Activated CD4-positive, alpha-beta memory T cell treated with anti-CD3 and anti-CD28 coated beads for 36 hours (primary cell): ENCODE measurements at places on chromosomes 5 and 9. TPM values are rescaled to one million over a fixed set of nuclear protein-coding genes. Genes with fewer than 3 reads are reported as not detected.

DNA sequence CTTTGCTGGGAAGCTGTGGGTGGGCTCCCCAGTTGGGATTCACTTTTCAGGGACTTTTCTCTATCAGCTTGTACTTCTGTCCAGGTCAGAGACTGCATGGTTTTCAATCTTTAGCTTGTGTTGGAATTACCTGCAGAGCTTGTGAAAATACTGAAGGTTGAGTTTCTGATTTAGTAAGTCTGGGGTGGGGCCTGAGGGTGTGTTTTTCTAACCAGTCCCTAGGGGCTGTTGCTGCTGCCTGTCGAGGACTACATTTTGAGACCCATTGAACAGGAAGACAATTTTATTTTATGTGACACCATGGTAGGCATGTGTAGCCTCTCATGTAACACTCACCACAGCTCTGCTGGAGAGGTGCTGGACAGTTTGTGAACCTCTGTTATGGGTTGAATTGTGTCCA is 14.7 kb upstream of the MLANA start:
- H3K4me3 ChIP-seq = no peak overlapping the region
- no peaks in the 10 kb centered on the region for H3K36me3 ChIP-seq
- no peaks in the 10 kb centered on the region for H3K27me3 ChIP-seq

GRCh38 chr9:77980622-77981021 is 51.0 kb downstream of the GNAQ start:
- no peak overlapping the region for H3K27ac ChIP-seq
- H3K27me3 ChIP-seq = no peaks in the 10 kb centered on the region
- H3K4me3 ChIP-seq = no peak overlapping the region
- DNase-seq = no peak

DNA sequence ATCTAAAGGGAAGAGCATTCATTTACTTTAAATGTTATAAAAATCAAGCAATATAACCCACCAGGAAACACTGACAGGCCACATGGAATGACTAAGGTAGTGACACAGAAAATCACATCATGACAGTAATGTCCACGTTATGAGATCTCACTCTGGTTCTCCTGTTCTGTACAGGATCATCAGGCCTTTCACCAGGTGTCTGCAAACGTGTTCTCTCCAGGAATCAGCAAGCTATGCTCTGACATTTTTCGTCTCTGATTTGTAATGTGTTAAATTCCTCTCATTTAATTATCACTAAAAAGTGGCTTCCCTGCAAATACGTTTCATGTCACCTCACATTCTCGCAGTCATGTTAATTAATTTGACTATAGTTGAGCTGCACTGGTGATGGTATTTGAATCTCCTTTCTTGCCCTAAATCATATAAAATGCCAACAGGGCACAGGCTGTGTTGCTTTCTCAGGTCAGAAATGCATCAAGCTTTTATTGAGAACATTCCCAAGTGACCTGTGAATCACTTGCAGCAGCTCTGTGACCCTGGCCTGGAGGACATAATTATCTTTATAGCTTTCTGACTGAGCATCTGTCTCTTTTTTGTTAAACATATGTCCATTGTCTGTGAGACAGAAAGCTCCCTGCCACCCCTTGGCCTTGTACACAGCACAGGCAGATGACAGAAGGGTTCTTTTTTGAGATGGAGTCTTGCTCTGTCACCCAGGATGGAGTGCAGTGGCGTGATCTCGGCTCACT is 196.2 kb downstream of the DIRAS2 start:
- H3K27ac ChIP-seq = no peak overlapping the region
- H3K27me3 ChIP-seq = peaks cover 15% of the 10 kb centered on the region
- H3K4me1 ChIP-seq = no peaks in the 10 kb centered on the region
- H3K4me3 ChIP-seq = no peak overlapping the region
- H3K36me3 ChIP-seq = no peaks in the 10 kb centered on the region

Gene SLC22A5
- 2.8 TPM for total RNA-seq

- no peaks in the 10 kb centered on the region for H3K36me3 ChIP-seq
- no peak overlapping the region for H3K4me3 ChIP-seq
- H3K4me1 ChIP-seq = no peaks in the 10 kb centered on the region
- H3K27ac ChIP-seq = no peak overlapping the region
- no peaks in the 10 kb centered on the region for H3K27me3 ChIP-seq
- no peak for DNase-seq
Observed at GRCh38 chr9:81137976-81138568, 551.3 kb downstream of the TLE1 start.

- DNase-seq = no peak
- H3K36me3 ChIP-seq = no peaks in the 10 kb centered on the region
- no peaks in the 10 kb centered on the region for H3K4me1 ChIP-seq
Observed at GRCh38 chr5:67639313-67639712, 442.7 kb upstream of the CD180 start.

DNA sequence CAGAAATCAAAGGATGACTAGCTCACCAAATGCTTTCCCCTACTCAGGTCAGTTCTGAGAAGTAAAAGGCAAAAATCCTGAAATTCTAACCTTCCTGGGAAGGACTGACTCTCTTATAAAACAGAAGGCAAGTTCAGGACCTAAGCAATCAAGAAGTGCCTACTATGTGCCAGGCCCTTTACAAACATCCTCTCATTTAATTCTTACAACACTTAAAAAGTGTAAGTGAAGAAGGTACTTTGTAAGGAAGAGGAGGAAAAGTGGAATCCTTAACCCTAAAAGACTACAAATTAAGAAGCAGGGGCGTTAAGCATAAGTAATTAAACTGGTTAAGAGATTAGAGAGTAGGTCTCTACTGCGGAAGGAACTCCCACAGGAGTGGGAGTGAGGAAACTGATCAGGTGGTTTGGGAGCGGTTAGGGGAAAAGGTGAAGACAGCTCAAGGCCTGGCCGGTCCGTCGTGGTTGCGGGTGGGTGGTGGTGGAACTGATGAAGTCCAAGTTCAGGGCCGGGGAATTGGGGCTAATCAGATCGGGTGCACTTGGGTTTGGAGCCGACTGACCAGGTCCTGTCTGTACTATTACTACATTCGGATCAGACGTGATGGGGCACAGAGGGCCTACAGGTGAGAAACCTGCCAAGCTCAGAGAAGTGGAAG is 839 bp downstream of the MED27 start:
- H3K4me3 ChIP-seq = peak overlapping the region; percentile 91
- no peaks in the 10 kb centered on the region for H3K27me3 ChIP-seq
- peak overlapping the region; percentile 79 for H3K27ac ChIP-seq
- DNase-seq = peak; percentile 20

- H3K27me3 ChIP-seq = peaks cover 3% of the 10 kb centered on the region
- no peak within 1 kb of the TSS for H3K27ac ChIP-seq
- peaks cover 14% of the 10 kb centered on the region for H3K4me1 ChIP-seq
- H3K36me3 ChIP-seq = no peaks in the 10 kb centered on the region
Observed at GRCh38 chr5:170388818-170389549, at the start of gene KCNMB1. KCNMB1 (minus strand) TSS chr5:170389367; CDS start chr5:170385447, 3,920 bp downstream.

GRCh38 chr5:168312606-168313295 is 21.3 kb downstream of the WWC1 start:
- no peaks in the 10 kb centered on the region for H3K36me3 ChIP-seq
- H3K4me1 ChIP-seq = no peaks in the 10 kb centered on the region
- H3K27me3 ChIP-seq = no peaks in the 10 kb centered on the region

DNA sequence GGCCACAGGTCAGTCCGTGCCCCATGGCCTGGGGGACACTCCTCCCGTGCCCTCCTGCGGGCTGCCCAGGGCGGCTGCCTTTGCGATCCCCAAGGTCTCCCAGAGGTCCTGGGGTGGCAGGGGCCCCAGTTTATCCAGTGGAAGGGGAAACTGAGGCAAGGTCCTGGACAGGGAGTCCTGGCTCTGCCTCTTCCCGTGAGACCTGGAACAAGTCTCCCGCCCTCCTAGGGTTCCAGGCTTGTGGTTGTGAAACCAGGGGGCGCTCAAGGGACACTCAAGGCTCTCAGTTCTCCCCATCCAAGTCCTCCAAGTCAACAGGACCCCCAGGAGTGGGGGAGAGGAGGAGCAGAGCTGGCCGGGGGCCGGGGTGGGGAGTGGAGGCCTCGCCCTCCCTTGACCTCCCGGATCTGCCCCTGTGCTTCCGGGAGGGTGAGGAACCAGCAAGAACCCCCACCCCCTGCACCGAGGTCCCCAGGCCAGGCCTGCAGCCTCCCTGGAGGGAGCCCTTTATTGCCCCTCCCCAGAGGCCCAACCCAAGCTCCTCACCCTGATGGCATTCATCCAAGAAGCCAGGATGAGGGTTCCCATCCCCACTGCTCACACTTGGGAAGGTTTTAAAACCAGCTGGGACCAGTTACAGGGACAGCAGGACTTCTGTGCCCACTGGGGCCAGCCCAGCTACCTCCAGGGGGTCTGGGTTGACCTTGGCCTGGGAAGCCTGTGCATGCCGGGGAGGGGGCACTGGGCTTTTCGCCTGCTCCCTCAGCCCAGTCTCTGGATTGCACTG is 24.7 kb upstream of the TMEM250 start:
- no peaks in the 10 kb centered on the region for H3K4me1 ChIP-seq
- no peak overlapping the region for H3K4me3 ChIP-seq
- H3K27me3 ChIP-seq = peaks cover 18% of the 10 kb centered on the region

Gene SH3PXD2B
- 0.99 TPM for total RNA-seq

Gene RGS3
- total RNA-seq = 57.7 TPM

GRCh38 chr9:36991516-36992134 is 42.4 kb downstream of the PAX5 start:
- H3K4me3 ChIP-seq = no peak overlapping the region
- H3K27me3 ChIP-seq = peaks cover 50% of the 10 kb centered on the region
- H3K36me3 ChIP-seq = peaks cover 12% of the 10 kb centered on the region
- H3K4me1 ChIP-seq = peaks cover 11% of the 10 kb centered on the region
- H3K27ac ChIP-seq = no peak overlapping the region

GRCh38 chr5:72855821-72856220 is 39.4 kb downstream of the TNPO1 start:
- H3K27me3 ChIP-seq = no peaks in the 10 kb centered on the region
- H3K36me3 ChIP-seq = peaks cover 45% of the 10 kb centered on the region
- no peak overlapping the region for H3K4me3 ChIP-seq

GRCh38 chr5:115435778-115436712 is 108.5 kb downstream of the FEM1C start:
- DNase-seq = no peak
- no peaks in the 10 kb centered on the region for H3K4me1 ChIP-seq
- H3K27ac ChIP-seq = no peak overlapping the region

DNA sequence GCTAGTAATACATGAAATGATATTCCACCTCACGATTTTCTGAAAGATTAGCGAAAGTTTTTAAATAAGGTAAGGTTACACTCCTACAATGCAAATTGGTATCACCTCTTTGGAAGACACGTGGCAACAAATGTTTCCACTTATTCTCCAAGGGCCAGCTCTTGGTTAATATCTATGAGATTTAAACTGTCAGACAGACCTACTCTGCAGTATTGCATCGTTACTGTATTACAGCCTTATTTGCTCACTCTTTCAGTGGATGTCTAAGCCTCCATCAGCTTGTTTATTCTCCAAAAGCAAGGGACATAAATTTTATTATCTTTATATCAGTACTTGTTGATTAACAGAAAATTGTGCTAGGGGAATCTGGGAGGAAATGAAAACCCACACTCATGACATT is 135.7 kb downstream of the MLLT3 start:
- H3K4me3 ChIP-seq = no peak overlapping the region
- H3K27ac ChIP-seq = no peak overlapping the region
- peaks cover 33% of the 10 kb centered on the region for H3K4me1 ChIP-seq
- H3K36me3 ChIP-seq = no peaks in the 10 kb centered on the region
- no peak for DNase-seq

Gene GOLM1
- 2.0 TPM for total RNA-seq

- peak overlapping the region; percentile 62 for H3K4me3 ChIP-seq
- H3K27ac ChIP-seq = peak overlapping the region; percentile 28
- peaks cover 38% of the 10 kb centered on the region for H3K4me1 ChIP-seq
- no peaks in the 10 kb centered on the region for H3K27me3 ChIP-seq
Observed at GRCh38 chr5:177447611-177448243, 1.1 kb downstream of the PRR7 start.

DNA sequence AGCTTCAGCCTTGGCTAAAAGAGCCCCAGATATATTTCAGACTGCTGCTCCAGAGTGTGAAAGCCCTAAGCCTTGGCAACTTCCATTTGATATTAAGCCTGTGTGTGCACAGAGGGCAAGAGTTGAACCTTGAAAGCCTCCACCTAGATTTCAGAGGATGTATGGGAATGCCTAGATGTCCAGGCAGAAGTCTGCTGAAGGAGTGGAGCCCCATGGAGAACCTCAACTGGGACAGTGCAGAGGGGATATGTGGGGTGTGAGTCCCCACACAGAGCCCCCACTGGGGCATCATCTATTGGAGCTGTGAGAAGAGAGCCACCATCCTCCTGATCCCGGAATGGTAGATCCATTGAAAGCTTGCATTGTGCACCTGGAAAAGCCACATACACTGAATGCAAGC is 1784.8 kb upstream of the CDH9 start:
- H3K36me3 ChIP-seq = no peaks in the 10 kb centered on the region
- DNase-seq = no peak
- H3K4me3 ChIP-seq = no peak overlapping the region
- no peak overlapping the region for H3K27ac ChIP-seq

Gene FAM221B
- not detected for total RNA-seq

DNA sequence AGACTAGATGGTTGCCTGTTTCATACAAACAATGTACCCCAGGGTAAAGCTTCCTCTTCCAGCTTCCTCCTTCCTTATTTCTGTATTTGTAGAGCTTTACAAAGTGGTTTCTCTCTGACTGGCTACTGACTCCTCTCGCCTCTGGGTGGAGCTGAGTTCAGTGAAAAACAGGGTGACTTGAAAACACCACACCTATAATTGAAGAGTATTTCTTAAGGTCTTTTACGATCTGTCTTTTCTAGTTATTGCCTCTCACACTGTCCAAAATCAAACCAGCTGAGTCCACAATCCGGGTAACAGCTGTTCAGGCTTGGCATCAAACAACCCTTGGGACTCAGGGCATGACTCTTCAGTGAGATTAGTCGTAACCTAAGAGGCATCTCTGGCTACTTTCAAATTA is 200.4 kb downstream of the ARRDC3 start:
- no peak for DNase-seq
- peaks cover 11% of the 10 kb centered on the region for H3K4me1 ChIP-seq
- no peak overlapping the region for H3K27ac ChIP-seq
- no peaks in the 10 kb centered on the region for H3K36me3 ChIP-seq
- H3K27me3 ChIP-seq = peaks cover 16% of the 10 kb centered on the region

Gene MAMDC4
- total RNA-seq = 14.3 TPM

DNA sequence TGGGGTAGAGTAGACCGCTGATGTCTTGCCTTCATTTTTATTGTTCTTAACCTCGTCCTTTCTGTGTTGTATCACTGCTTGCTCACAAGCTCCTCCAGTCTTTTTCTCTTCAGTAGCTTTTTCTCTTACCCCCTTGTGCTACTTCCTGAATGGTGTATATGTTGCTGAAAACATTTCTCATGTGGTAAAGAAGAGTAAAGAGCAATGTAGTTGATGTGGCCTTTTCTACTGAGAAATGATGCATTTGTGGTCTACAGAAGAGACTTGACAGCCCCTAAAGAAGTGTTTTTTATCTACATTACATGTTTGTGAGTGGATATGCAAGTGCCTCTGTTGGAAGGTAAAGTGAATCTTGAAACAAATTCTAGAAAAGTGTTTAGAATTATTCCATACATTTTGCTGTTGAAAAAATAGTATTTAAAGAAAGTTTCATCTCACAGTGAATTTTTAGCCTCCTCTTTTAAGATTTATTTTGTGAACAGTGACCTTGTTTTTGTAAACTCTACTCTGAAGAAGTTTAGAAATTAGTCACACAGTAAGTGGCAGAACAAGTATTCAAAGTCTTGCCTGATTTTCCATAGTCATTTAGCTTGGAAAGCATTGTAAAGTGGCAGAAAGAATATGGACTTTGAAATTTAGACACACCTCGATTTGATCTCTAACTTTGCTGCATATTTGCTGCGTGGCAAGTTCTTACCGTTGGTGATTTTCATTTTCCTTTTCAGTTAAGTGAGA is 17.4 kb downstream of the CDC42SE2 start:
- peak overlapping the region; percentile 68 for H3K4me3 ChIP-seq
- DNase-seq = no peak
- H3K36me3 ChIP-seq = peaks cover 30% of the 10 kb centered on the region
- H3K4me1 ChIP-seq = peaks cover 86% of the 10 kb centered on the region
